Coronary artery (tissue), 2 donors: ENCODE measurements at places on chromosomes 7 and 10.

- DNase-seq, result no peak
These were observed 28.5 kb upstream of the CYP2C8 start for GRCh38 chr10:95097805-95098204.

- no peak for DNase-seq
These were observed 249.9 kb upstream of the ZNF32 start for GRCh38 chr10:43898592-43898991.

DNA sequence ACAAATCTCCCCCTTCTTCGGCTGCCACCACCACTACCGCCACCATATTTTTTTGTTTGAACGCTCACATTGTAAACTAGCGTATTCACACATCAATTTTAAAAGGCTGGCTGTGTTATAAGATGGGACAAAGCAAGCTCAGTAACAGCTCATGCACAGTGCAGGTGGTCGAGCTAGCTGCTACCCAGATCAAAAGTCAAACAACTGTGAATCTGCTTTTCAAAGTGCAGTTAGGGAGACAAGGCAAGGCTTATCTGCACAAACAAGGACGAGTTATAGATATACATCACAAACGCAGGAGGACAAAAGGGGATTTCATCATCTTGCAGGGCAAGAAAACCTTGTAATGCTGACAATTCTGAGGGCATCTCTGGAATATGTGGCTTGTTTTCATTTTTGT lies 231.6 kb downstream of the VTI1A start:
- DNase-seq, result no peak

DNA sequence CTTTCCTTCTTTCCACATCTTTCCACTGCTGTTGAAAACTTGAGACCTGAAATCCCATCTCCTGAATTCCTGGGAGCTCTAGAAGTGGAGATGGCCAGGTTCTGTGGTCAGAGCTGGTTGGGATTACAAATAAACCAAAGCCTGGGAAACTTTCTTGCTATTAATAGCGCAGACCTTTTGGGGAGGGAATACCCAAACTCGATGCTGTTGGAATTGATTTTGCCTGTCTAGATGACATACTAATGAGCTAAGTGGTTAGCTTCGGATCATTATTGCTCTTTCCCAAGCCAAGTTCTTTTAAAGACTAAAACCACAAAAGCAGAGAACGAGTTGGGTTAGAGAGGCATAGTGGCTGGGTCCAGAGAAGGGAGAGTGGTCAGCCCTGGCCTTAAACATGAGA lies 76.6 kb downstream of the TCF7L2 start:
- no peak for DNase-seq

GRCh38 chr10:88618496-88618895 lies 31.9 kb downstream of the LIPJ start:
- DNase-seq, result no peak
